ENCODE measurements at places on chromosomes 11 and 22. TPM values are rescaled to one million over a fixed set of nuclear protein-coding genes. Genes with fewer than 3 reads are reported as not detected.

- no peak for DNase-seq
Measured at GRCh38 chr11:6604790-6605189, 1.2 kb downstream of the ILK start.

- DNase-seq = no peak
Measured at GRCh38 chr11:2536440-2536989, 91.7 kb downstream of the KCNQ1 start.

GRCh38 chr11:64036087-64037026 is 626 bp downstream of the FLRT1 start:
- no peak for DNase-seq

- DNase-seq = no peak
Measured at GRCh38 chr22:22705328-22706100, 61.1 kb downstream of the GGTLC2 start.

The LRP4 gene
- 4.8 TPM for polyA plus RNA-seq
